ENCODE measurements at places on chromosomes 3 and 15. TPM values are rescaled to one million over a fixed set of nuclear protein-coding genes. Genes with fewer than 3 reads are reported as not detected.

CD80 gene
- not detected for total RNA-seq

RTP3 gene
- total RNA-seq = not detected

XCR1 gene
- total RNA-seq = not detected

GRCh38 chr3:58074997-58075396, 66.8 kb downstream of the FLNB start:
- no peaks in the 10 kb centered on the region for H3K27me3 ChIP-seq
- peaks cover 16% of the 10 kb centered on the region for H3K4me1 ChIP-seq
- no peak for DNase-seq

DNA sequence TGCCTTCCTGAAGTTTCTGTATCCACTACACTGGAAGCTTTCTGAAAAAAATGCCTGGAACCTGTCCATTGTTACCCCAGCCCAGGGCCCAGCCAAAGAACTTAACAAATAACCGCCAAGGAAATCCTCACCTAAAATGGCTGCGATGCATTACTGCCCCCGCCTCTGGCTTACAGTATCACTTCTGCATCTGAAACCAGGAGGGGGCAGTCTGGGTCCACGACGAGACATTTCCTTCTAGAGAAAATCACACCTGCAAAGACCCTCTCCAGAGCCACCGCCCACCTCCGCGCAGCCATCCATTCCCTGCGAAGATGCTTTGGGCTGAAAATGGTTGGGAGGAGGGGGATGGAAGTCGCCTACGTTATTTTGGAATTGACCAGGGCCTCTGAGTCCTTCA, 22.4 kb upstream of the CELF6 start:
- no peak overlapping the region for H3K27ac ChIP-seq
- H3K36me3 ChIP-seq = peaks cover 27% of the 10 kb centered on the region
- no peak overlapping the region for H3K4me3 ChIP-seq
- H3K27me3 ChIP-seq = no peaks in the 10 kb centered on the region

GRCh38 chr15:26083896-26084295, 220.8 kb upstream of the ATP10A start:
- peaks cover 14% of the 10 kb centered on the region for H3K36me3 ChIP-seq
- DNase-seq = no peak
- no peaks in the 10 kb centered on the region for H3K27me3 ChIP-seq
- peaks cover 13% of the 10 kb centered on the region for H3K4me1 ChIP-seq
- no peak overlapping the region for H3K4me3 ChIP-seq

- no peak overlapping the region for H3K27ac ChIP-seq
- H3K4me3 ChIP-seq = no peak overlapping the region
- H3K27me3 ChIP-seq = peaks cover 19% of the 10 kb centered on the region
- H3K36me3 ChIP-seq = no peaks in the 10 kb centered on the region
- DNase-seq = peak; percentile 59
Measured at GRCh38 chr15:70258369-70259027, 160.8 kb upstream of the TLE3 start.
